ENCODE measurements at places on chromosomes 5 and 9.

DNA sequence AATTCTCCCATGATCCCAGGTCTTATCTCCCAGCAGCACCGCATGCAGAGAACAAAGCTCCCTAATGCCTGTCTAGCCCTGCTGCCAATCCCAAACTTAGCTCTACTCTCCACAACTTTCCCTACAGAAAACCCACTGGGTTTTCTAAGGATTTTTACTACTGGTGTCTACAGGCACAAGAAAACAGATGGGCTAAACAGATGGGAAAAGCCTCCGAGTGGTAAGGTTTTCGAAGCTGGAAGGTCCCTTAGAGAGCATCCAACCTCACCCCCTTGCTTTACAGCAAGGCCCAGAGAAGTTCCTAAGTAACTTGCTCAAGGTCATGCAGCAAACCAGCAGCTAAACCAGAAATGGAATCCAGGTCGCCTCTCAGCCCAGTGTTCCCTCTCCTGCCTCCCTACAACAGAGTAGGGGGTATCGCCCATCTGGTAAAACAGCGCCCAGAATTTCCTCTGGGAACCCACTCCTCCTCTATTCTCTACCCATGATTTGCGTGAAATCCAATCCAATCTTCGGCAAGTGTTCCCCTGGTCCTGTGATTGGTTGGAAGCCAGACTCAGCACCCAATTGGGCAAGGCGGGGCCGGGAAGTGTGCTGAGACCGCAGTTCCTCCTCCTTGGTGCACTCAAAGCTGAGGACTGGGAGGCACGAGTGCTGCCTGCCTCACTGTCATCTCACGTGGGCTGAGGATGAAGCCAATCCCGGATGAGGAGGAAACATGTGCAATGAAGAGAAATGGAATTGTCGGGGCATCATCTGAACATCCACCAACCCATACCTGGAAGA is 20.8 kb downstream of the CPLX2 start:
- no peak for DNase-seq

- DNase-seq = no peak
These were observed 104.7 kb upstream of the ISL1 start for GRCh38 chr5:51278539-51278938.

GRCh38 chr5:173971681-173972345 is 17.2 kb upstream of the C5orf47 start:
- DNase-seq = no peak

- no peak for DNase-seq
These were observed 13.1 kb downstream of the ZNF608 start for GRCh38 chr5:124733329-124733650.

- DNase-seq = no peak
These were observed 8.2 kb downstream of the TMEM232 start for GRCh38 chr5:110718311-110718710.
